ENCODE measurements at places on chromosomes 7 and 10.
A peak's percentile ranks its signal among the peaks of the same experiment; 100 is the strongest.

GRCh38 chr10:64036321-64036930 lies 515.2 kb downstream of the REEP3 start:
- DNase-seq, result no peak

GRCh38 chr7:152754075-152754730 lies 5.3 kb upstream of the ACTR3B start:
- DNase-seq, result no peak

DNA sequence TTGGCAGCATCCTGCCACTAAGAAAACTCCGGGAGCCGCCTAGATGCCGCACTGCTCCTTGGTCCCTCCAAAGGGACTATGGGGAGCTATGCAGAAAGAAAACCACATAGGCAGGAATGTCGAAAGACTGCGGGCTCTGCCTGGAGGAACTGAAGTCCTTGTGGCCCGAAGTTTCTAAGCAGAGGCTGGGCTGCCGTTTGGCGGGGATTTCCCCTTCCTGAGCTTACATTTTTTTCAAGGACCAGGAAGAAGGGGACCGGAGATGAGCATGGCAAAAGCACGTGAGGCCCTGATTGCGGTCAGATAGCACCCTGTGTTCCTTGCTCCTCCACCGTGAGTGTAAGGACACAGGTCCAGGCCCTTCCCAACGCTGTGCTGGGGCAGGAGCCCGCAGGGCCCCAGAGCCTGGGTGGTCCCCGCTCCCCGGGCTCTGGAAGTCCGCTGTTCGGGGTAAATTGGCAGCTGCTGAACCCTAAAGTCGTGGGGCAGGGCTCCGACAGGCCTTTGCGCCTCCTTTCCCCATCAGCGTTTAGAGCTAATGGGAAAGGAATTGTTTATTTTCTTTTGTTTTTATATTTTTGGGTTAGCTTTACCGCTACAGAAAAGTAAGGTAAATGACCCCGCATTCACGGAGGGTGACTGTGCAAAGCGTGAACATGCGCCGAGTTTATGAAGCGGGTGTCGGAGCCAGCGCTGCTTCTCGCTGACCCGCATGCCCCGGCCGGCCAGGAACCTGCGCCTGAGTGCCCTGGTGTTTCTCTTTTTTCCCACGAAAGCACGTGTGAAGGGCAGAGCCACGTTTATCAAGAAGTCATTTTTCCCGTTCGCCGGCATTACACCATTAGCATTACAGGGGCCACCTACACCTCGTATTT lies 356.5 kb upstream of the ZNF32 start:
- no peak for DNase-seq

DNA sequence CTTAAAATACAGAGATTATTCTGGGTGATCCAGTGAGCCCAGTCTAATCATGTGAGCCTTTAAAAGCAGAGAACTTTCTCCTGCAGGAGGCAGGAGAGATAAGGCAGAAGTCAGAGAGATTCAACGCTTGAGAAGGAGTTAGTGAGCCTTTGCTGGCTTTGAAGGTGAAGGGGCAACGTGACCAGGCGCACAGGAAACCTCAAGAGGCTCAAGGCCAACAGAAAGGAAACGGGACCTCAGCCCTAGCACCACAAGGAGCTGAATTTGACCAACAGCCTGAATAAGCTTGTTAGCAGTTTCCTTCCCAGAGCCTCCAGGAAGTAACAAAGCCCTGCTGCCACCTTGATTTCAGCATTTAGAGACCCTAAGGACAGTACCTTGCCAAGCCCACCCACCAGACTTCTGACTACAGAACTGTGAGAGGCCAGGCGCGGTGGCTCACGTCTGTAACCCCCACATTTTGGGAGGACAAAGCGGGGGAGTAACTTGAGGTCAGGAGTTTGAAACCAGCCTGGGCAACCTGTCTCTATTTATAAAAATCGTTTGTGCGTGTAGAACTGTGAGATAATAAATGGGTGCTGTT lies 87.3 kb upstream of the KAT6B start:
- no peak for DNase-seq

- no peak for DNase-seq
These were observed 515 bp downstream of the BEND7 start for GRCh38 chr10:13528123-13528874.

GRCh38 chr10:133378251-133379096 lies 588 bp upstream of the PAOX start:
- DNase-seq, result peak; percentile 34

- no peak for DNase-seq
These were observed 212.0 kb downstream of the CAMK1D start for GRCh38 chr10:12561307-12561706.

- DNase-seq, result no peak
These were observed 866 bp downstream of the CNOT4 start for GRCh38 chr7:135508883-135509588.

GRCh38 chr7:137449016-137449415 lies 105.5 kb upstream of the PTN start:
- DNase-seq, result no peak

GRCh38 chr10:85789982-85790789 lies 576.4 kb downstream of the GRID1 start:
- DNase-seq, result no peak
